ENCODE measurements at places on chromosomes 6 and 20. TPM values are rescaled to one million over a fixed set of nuclear protein-coding genes. Genes with fewer than 3 reads are reported as not detected.

GRCh38 chr6:137676888-137677287, 182.7 kb upstream of the OLIG3 start:
- H3K4me1 ChIP-seq = no peaks in the 10 kb centered on the region
- no peak overlapping the region for H3K4me3 ChIP-seq
- no peak overlapping the region for H3K27ac ChIP-seq
- peaks cover 12% of the 10 kb centered on the region for H3K27me3 ChIP-seq

DNA sequence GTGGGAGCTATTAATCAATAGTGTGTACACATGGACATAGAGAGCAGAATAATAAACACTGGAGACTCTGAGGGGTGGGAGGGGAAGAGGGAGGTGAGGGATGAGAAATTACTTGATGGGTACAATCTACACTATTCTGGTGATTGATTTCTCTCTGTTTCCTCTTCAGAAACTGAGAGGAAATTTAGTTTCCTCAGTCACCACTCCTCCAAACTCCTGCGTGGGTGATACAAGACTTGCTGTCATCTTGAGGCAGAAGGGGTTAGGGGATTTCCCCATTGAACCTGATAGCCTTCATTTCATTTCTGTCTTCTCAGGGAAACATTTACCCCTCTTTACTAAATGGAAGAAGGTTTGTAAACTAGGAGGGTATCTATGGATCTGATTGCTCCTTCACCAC, 84.3 kb upstream of the ESR1 start:
- no peaks in the 10 kb centered on the region for H3K36me3 ChIP-seq
- no peaks in the 10 kb centered on the region for H3K27me3 ChIP-seq

GRCh38 chr6:109229536-109229935, 134.2 kb downstream of the CEP57L1 start:
- no peak overlapping the region for H3K4me3 ChIP-seq
- no peaks in the 10 kb centered on the region for H3K27me3 ChIP-seq
- peak; percentile 48 for DNase-seq

GRCh38 chr6:511488-512137, 120.1 kb downstream of the IRF4 start:
- H3K27ac ChIP-seq = no peak overlapping the region
- no peak for DNase-seq
- no peaks in the 10 kb centered on the region for H3K27me3 ChIP-seq
- no peaks in the 10 kb centered on the region for H3K36me3 ChIP-seq
- H3K4me1 ChIP-seq = no peaks in the 10 kb centered on the region

GRCh38 chr20:48750941-48751635, 76.7 kb downstream of the PREX1 start:
- no peaks in the 10 kb centered on the region for H3K4me1 ChIP-seq
- H3K36me3 ChIP-seq = no peaks in the 10 kb centered on the region
- no peak for DNase-seq

DNA sequence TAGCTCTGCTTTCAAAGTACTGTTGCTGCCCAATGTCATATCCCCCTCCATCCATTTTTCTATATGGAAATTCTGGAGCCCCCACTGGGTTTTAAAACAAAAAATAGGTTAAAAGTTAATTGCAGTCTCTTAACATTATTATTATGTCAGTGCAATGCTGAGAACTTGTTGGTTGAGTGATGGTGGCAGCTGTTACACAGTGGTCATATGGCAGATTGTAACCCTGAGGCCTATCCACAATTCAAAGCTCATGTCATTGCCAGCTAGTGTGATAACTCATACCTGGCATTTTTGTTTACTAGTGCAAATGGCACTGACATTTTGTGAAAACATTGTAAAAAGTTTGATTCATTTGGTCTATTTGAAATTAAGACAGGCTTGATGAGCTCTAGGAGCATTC, 305.7 kb upstream of the FLRT3 start:
- H3K4me3 ChIP-seq = no peak overlapping the region
- H3K4me1 ChIP-seq = no peaks in the 10 kb centered on the region
- no peaks in the 10 kb centered on the region for H3K27me3 ChIP-seq
- no peaks in the 10 kb centered on the region for H3K36me3 ChIP-seq

DNA sequence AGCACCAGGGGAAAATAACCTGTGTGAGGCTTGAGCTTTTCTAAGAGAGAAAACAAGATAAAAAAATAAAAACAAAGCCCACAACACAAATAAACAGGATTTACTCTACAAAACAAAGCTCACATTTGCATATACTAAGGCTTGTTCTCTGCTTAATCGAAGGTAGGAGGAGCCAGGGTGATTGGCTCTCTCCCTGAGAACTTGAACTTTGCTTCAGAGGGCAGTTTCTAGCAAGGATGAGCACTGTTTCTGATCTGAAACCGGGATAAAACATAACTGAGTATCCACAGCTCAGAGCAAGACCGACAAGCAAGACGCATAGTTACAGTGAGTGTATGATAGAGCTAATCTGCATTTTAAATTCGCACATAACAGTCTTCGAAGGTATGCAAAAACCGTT, 200.6 kb downstream of the PRKN start:
- no peak for DNase-seq
- H3K27ac ChIP-seq = no peak overlapping the region
- no peak overlapping the region for H3K4me3 ChIP-seq
- no peaks in the 10 kb centered on the region for H3K27me3 ChIP-seq

DNA sequence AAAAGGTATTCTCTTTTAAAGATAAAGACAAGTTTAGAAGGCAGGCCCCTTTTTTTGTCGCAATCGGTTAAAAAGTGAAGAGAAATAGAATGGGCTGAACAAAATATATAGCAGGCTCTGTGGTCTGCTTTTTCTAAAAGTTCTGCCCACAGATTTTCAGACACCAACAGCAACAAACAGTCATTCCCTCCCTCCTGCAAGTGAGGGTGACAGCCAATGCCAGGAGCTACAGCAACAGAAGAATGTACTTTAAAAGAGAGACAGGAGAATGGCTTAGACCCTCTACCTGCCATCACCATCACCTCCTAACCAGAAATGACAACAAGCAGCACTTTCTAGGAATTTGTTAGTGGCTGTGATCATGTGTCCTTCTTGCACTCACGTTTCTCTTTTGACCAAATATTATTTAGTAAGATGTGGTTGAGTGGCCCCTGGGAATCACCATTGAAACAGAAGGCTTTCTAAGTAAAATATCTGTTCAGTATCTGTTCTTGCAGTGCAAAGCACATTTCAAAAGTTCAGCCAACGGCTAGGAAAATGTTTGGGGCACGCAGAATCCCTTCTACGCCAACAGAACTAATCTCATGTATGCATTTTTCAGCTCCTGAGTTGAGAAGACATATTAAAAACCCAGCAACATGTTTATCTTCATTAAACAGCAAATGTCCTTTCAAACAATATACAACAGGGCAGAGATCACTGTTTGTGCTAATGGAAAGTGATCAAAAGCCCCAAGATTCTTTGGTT, 248.5 kb downstream of the ATXN1 start:
- DNase-seq = no peak
- no peak overlapping the region for H3K4me3 ChIP-seq
- no peaks in the 10 kb centered on the region for H3K27me3 ChIP-seq
- H3K36me3 ChIP-seq = no peaks in the 10 kb centered on the region

DNA sequence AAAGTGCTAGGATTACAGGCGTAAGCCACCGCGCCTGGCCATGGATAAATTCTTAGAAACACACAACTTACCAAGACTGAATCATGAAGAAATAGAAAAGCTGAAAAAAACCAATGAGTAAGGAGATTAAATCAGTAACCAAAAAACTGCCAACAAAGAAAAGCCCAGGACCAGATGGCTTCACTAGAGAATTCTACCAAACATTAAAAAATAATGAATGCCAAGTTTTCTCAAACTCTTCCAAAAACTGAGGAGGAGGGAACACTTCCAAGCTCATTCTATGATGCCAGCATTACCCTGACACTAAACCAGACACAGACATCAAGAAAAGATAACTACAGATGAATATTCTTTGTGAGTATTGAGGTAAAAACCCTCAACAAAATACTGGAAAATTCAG, 44.3 kb downstream of the USP49 start:
- H3K27me3 ChIP-seq = no peaks in the 10 kb centered on the region
- H3K4me1 ChIP-seq = peaks cover 5% of the 10 kb centered on the region
- H3K27ac ChIP-seq = no peak overlapping the region
- no peaks in the 10 kb centered on the region for H3K36me3 ChIP-seq
- H3K4me3 ChIP-seq = no peak overlapping the region

GRCh38 chr6:89122625-89123024, 4.8 kb upstream of the SRSF12 start:
- H3K27ac ChIP-seq = no peak overlapping the region
- no peaks in the 10 kb centered on the region for H3K36me3 ChIP-seq
- H3K4me3 ChIP-seq = no peak overlapping the region
- DNase-seq = peak; percentile 86

- DNase-seq = no peak
- no peaks in the 10 kb centered on the region for H3K36me3 ChIP-seq
- peaks cover 34% of the 10 kb centered on the region for H3K4me1 ChIP-seq
- peak overlapping the region; percentile 8 for H3K27ac ChIP-seq
- H3K27me3 ChIP-seq = no peaks in the 10 kb centered on the region
Observed at GRCh38 chr6:111777357-111777756, 95.9 kb downstream of the FYN start.

DNA sequence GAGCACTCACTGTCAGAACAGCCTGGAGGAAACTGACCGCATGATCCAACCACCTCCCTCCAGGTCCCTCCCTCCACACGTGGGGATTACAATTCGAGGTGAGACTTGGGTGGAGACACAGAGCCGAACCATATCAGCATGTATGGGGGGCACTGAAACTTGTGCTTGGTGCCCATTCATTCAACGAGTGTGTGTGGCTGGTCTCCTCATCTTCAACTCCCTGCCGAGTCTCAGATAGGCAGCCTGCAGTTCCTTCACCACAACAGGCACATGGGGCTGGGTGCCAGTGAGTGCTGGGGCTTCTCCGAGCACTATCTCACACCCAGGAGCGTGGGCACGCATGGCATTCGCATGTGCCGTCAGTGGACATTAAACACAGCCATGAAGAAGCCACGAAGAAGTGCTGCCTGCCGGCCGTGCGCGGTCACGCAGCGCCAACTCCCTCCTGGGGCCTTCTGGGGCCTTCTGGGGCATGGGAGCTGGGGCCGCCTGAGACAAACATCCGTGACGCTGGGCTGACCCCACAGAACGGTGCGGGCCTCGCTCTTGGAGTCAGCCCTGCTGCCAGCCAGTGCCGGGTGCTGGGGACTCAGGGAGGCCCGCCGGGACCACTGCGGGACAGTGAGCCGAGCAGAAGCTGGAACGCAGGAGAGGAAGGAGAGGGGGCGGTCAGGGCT, 714 bp upstream of the RTEL1 start:
- peak overlapping the region; percentile 44 for H3K27ac ChIP-seq
- H3K36me3 ChIP-seq = peaks cover 19% of the 10 kb centered on the region
- peak overlapping the region; percentile 99 for H3K4me3 ChIP-seq
- peaks cover 1% of the 10 kb centered on the region for H3K27me3 ChIP-seq

GRCh38 chr6:113779656-113780055, 77.5 kb upstream of the MARCKS start:
- no peak overlapping the region for H3K27ac ChIP-seq
- no peak overlapping the region for H3K4me3 ChIP-seq
- peaks cover 3% of the 10 kb centered on the region for H3K4me1 ChIP-seq
- DNase-seq = no peak
- no peaks in the 10 kb centered on the region for H3K36me3 ChIP-seq

DNA sequence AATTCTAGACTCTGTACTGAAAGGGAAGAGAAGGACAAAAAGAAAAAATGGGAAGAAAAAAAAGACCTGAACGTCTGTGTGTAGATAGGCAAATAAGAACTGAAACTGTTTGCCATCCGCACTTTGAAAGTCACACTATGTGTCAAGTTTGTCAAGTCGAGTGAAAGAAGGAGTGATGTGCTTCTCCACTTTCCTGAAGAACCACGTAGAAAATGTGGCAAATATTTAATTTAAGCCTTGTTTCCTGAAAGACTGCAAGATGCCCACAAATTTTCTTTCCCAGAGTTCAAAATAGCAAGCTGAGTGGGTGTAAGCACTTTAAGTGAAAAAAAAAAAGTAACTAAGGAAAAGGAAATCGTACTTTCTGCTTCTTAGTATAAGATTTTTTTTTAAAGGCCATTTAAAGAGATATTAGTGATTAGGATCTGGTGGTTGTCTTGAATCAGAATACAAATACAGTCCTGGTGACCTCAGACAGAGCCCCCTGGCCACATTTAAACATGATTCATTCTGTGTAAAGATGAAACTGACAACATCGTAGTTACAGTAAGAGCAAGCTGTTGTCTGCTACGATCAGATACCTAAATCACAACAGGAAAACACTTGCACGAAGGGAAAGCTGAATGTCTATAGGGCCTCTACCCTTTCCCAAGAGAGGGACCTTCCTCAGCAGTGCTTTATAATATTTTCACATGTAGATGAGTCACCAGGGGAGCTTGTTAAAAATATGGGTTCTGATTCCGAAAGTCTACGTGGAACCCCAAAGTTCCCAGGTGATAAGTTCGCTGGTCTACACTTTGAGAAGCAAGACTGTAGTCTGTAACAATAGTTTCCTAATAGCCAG, 102.3 kb downstream of the HIVEP2 start:
- no peaks in the 10 kb centered on the region for H3K27me3 ChIP-seq
- peaks cover 71% of the 10 kb centered on the region for H3K4me1 ChIP-seq
- H3K27ac ChIP-seq = peak overlapping the region; percentile 94
- DNase-seq = peak; percentile 17

GRCh38 chr6:125164696-125165095, 11.1 kb downstream of the TPD52L1 start:
- no peaks in the 10 kb centered on the region for H3K36me3 ChIP-seq
- no peaks in the 10 kb centered on the region for H3K27me3 ChIP-seq
- H3K27ac ChIP-seq = no peak overlapping the region
- no peak overlapping the region for H3K4me3 ChIP-seq
- H3K4me1 ChIP-seq = peaks cover 12% of the 10 kb centered on the region
- no peak for DNase-seq

DNA sequence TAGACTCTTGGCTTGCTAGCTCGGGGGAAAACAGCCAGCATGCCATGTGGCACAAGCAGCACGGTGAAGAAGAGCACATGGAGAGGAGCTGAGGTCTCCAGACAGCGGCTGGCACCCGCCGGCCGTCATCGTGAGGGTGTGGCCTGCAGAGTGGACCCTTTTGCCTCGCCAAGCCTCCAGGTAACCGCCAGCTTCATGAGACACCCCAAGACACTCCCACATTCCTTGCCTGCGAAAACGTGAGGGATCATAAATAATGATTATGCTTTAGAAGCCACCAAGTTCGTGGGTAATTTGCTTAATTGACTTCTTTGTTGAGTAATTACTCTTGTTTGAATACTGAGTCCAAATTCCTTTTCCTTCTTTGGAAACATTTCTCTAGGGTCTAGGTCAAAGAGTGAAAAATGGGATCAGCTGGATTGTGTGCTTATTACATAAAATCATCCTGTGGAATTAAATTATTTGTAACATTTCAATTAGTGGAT, 23.2 kb downstream of the FAM50B start:
- H3K27me3 ChIP-seq = no peaks in the 10 kb centered on the region
- H3K36me3 ChIP-seq = no peaks in the 10 kb centered on the region
- H3K27ac ChIP-seq = no peak overlapping the region

The ENPP5 gene
- total RNA-seq = 5.3 TPM

The MATN4 gene
- not detected for total RNA-seq

The LINC00237 gene
- not detected for total RNA-seq

The MCCD1 gene
- total RNA-seq = not detected

The ZBTB24 gene
- 8.7 TPM for total RNA-seq

The PTGIS gene
- 33.6 TPM for total RNA-seq

The TP53TG5 gene
- total RNA-seq = not detected

The HEY2 gene
- 2.2 TPM for total RNA-seq

The PROKR2 gene
- total RNA-seq = not detected

The LTB gene
- 0.29 TPM for total RNA-seq

The FAM83B gene
- under 0.01 TPM for total RNA-seq

All from osteoblast (primary cell).